ENCODE measurements at places on chromosomes 4 and X.

DNA sequence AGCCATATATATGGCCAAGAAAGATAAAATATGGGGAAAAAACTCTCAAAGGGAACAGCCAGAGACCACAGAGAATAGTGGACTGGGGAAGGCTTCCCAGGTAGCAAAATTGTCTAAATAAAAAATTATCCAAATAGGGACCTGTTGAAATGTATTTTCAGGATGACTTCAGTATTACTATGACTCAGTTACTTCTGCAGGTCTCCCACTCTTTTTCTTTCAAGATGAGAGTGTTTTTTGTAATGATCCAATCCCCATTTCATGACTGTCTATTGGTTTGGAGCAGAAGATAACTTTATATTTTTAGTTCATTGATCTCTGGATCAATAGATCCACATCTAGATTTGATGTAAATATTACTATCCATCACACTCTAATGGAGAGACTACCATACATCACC lies 372.1 kb upstream of the EMCN start:
- DNase-seq = no peak

DNA sequence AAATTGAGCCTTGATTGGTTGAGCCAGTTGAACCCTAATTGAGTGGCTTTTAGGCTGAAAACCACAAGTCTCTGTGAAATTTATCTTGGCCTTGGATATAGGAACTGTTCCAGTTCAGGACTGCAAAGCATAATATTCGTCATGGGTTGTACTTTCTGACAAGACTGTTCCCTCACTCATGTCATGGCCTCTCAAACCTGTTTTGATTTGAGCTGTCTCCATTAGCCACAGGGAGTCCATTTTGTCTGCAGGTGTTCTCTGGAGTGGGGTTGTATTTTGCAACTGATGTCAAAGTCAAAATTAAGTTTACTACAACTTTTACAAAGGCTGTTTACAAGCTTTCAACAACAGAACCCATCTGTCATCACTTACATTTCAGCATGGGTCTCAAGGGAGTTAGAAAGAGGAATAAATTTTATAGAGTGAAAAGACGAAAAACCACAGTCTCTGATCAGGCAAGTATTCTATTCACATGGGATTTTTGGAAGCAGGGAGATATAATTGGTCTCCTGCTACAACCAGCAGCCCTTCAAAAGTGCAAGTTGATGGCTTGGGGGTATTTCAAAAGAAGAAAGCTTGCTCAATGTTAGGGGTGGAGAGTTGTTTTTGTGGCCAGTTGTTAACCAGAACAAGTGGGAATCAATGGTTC lies 1716.3 kb downstream of the C4orf33 start:
- DNase-seq = no peak

- DNase-seq = no peak
Measured at GRCh38 chr4:13733817-13734216, 106.3 kb upstream of the BOD1L1 start.

DNA sequence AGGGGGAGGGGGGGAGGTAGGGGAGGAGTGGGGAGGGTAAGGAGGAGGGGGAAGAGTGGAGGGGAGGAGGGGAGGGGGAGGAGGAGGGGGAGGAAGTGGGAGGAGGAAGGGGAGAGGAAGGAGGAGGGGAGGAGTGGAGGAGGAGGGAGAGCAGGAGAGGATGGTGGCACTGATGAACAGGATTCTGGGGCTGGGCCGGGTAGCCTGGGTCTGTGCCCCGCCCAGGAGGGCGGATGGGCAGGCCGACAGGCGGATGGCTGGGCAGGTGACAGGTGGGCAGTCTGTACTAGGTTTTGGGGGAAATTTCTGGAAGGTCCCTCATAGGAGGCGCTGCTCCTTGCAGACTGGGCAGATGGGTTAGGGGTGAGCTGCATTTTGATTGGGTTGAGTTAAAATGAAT lies 66.0 kb upstream of the ADRA2C start:
- DNase-seq = no peak

DNA sequence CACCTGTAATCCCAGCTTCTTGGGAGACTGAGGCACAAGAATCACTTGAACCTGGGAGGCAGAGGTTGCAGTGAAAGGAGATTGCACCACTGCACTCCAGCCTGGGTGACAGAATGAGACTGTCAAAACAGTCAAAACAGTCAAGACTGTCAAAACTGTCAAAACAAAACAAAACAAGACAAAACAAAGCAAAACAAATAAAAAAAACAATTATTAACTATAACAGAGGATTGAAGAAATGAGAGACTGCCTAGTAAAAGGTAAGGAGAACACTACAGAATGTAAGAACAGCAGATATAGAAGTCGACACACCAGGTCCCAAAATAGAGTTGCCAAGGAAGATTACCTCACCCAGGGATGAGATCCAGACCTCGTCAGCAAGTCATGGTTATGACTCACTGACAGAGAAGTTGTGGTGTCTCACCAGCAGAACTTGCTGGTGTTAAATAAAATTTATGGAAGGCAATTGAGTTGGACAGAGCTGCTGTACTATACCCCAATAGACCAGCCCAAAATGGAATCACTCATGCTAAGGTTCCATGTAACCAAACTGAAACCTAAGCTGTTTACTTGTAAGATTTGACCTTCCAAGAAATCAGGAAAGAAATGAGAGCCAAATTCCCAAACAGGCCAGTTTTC lies 32.1 kb upstream of the GK start:
- DNase-seq = no peak

DNA sequence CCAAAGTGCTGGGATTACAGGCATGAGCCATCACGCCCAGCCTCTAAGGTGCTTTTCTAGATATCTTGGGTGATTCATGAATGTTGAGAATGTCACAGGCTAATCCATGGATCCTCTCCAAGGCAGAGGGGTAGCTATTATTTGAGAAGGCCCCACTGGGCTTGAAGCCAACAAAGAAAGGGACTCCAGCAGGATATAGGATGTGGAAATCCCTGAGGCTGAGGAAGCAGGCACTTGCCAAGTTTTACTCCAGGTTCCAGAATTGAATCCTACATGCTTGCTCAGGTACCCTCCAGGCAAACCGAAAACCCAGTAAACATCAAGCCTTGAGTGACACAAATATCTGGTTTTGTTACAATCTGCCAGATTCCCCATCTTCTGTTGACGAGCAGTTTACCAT lies 15.8 kb downstream of the NLGN3 start:
- no peak for DNase-seq

DNA sequence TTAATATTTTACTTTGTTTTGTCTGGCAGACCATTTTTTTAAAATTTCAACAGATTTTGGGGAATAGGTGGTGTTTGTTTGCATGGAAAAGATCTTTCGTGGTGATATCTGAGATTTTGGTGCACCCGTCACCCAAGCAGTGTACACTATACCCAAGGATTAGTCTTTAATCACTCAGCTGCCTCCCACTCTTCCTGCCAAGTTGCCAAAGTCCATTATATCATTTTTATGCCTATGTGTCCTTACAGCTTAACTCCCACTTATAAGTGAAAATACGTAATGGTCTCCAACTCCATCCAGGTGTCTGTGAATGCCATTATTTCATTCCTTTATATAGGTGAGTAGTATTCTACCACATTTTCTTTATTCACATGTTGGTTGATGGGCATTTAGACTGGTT lies 281.7 kb upstream of the GK2 start:
- DNase-seq = no peak

GRCh38 chr4:73187325-73187724 lies 71.3 kb downstream of the ANKRD17 start:
- DNase-seq = no peak

GRCh38 chr4:22179124-22179874 lies 230.7 kb upstream of the KCNIP4 start:
- no peak for DNase-seq

GRCh38 chr4:147307896-147308674 lies 172.8 kb upstream of the EDNRA start:
- DNase-seq = no peak

GRCh38 chr4:19026281-19026680 lies 1004.7 kb upstream of the LCORL start:
- no peak for DNase-seq

- no peak for DNase-seq
Measured at GRCh38 chr4:144649646-144650045, 3.7 kb downstream of the HHIP start.

Measured in nephron progenitor cell (in vitro differentiated cells).